ENCODE measurements at places on chromosomes 7 and 10.

DNA sequence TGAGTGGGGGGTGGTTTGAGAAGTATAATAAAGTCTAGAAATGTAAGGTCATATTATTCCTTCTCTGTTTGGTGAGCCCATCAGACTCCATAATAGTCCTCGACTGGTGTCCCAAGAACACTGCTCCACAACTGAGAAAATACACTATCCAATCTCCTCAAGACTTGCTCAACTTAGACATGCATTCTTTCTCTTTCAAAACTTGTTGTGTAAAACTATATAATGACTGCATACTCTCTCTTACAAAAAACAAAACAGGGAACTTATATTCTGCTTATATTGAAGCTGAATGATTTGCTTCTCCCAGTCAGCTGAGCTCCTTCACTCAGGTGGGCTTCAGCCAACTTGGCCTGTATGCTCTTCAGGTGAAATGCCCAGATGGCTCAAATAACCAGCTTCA is 204.7 kb downstream of the ZNF365 start:
- no peak for DNase-seq

- no peak for DNase-seq
Measured at GRCh38 chr7:31476073-31476745, 37.7 kb upstream of the ITPRID1 start.

GRCh38 chr10:119025776-119026175 is 3.7 kb upstream of the NANOS1 start:
- no peak for DNase-seq

GRCh38 chr7:87210506-87210905 is 9.0 kb downstream of the TMEM243 start:
- no peak for DNase-seq

GRCh38 chr7:158251061-158251965 is 336.3 kb downstream of the PTPRN2 start:
- no peak for DNase-seq

DNA sequence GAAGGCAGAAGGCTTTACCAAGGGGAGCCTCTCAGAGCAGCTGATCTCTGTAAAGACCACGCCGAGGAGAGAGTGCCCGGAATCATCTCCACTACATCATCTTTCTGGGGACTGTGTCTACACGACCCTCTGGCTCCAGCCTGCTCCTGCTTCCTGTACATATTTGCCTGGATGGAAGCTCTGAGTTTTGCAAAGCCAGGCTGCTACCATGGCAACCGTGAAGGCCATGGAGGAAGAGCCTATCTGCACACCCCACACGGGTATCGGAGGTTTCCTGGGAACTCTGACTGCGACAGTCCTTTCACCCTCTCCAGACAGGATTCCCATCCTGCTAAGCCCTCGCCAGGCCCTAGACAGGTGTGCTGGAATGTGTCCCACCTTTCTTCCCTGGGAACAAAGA is 83.4 kb upstream of the TNRC18 start:
- peak; percentile 34 for DNase-seq

- no peak for DNase-seq
Measured at GRCh38 chr10:49442863-49443262, 47.0 kb upstream of the DRGX start.

- no peak for DNase-seq
Measured at GRCh38 chr10:124735491-124736286, 8.5 kb downstream of the FAM53B start.
